ENCODE measurements at places on chromosomes 4 and X.

GRCh38 chr4:6043843-6044242 lies 25.6 kb upstream of the C4orf50 start:
- DNase-seq, result no peak

GRCh38 chrX:19863212-19863856 lies 24.1 kb downstream of the SH3KBP1 start:
- DNase-seq, result no peak

DNA sequence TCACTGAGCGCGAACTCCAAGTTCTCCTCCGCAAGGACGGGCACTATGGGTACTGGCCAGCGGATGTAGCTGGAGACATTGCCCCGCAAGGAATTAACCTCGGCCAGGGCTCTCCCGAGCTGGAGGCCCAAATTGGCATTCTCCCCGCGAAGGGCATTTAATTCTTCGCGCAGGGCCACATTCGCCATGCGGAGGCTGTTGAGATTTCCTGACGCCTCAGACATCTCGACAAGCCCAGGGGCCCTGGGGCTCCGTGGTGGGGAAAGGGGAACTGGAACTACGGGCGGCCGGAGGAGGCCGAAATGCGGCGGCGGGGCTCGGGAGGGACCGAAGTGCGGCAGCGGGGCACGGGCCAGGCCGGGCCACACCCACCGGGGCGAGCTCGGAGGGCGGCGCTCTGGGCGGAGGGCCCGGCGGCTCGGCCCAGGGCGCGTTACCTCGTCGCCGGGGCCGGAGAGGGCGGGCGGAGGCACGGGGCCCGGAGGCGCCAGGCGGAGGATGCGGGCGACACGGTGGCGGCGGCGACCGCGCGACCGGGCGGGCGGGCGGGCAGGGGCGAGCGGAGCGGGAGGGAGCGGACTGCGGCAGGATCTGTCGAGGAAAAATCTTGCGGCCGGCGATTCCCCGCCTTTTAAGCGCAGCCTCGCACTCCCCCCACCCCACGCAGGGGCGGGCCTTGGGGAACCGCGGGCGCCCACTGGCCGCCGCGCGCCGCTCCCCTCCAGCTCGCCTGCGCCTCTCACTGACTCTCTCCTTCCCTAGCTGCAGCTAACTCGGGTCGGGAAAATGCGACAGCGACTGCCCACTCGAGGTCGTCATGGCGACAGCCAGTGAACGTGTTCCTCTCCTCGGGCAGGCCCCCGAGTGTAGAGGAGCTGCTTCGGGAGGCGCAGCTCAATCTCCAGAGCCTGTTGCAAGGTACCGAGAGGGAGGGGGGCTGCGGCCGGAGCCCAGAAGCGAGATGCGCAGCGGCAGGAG lies at the start of gene RTL5:
Gene RTL5 (minus strand): TSS at position 599 of the 978 bp plus-strand sequence.
- peak; percentile 23 for DNase-seq

GRCh38 chrX:15301924-15302323 lies 13.5 kb downstream of the ASB11 start:
- DNase-seq, result no peak

DNA sequence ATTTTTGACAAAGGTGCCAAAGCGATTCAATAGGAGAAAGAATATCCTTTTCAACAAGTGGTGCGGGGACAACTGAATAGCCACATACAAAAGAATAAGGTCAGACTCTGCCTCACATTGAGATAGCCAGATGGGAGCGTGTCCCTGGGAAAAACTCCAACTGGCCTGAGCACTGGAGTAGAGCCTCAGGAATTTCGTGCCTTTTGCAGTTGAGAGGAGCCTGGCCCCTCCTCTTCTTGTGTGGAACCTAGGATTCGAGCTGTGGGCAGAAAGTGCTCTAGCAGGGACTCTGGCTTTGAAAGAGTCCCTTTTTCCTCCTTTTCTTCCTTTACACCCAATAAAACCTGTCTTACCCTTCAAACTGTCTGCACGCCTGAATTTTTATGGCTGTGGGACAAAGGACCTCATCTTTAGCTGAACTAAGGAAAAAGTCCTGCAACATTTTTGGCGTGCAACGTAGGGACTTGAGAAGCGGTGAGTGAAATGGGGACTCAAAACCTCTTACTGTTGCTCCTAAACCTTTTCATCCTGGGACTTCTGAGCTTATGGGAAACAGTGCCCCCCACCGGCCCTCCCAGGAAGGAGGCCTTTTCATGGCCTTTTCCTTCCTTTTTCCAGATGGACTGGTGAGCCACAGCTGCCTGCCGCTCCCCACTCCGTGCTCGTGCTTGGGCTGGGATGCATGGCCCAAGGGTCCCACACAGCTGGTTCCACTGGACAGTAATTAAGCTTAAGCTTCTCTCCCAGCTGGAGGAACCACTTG lies 68.6 kb downstream of the BMP15 start:
- DNase-seq, result no peak

DNA sequence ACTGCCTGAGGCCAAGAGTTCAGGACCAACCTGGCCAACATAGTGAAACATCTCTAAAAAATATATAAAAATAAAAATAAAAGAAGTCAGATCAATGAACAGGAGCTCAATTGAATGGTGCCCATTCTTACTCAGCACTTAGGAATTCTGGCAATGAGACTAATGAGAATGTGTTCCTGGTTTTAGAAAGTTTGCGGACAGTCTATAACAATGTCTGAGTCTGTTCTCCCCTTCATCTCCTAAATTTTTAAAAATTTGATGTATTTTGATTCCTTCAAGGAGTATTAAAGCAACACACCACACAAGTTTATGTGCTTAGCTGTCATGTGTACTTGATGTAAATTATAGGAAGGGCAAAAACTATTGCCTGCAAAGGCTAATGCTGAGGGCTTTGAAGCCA lies 30.6 kb upstream of the KCNIP4 start:
- DNase-seq, result no peak

Measured in stimulated activated CD8-positive, alpha-beta memory T cell treated with anti-CD3 and anti-CD28 coated beads, Interleukin-7, amount 100 ng/mL, for 1 hour (primary cell).